ENCODE measurements at places on chromosomes 7 and 10.

- DNase-seq = no peak
These were observed 161.6 kb downstream of the BAMBI start for GRCh38 chr10:28838908-28839307.

DNA sequence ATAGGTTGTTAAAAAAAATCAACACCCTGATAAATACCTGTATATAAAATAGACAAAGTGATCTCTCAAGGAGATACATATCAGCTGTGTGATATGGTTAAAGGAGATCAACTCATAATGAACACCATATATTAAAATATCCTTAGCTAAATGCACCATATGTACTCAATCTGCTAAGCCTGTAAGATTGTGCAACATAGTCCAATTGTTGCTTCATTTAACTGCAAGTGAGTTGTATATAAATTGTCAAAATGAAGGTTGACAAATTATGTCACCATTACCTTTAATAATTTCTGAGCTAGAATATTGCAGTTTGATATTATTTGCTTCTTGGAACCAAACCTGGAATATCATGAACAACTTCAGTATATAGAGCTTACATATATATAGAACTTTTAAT lies 283.7 kb downstream of the MALRD1 start:
- DNase-seq = no peak

GRCh38 chr10:65348637-65349036 lies 1577.2 kb upstream of the LRRTM3 start:
- DNase-seq = no peak

DNA sequence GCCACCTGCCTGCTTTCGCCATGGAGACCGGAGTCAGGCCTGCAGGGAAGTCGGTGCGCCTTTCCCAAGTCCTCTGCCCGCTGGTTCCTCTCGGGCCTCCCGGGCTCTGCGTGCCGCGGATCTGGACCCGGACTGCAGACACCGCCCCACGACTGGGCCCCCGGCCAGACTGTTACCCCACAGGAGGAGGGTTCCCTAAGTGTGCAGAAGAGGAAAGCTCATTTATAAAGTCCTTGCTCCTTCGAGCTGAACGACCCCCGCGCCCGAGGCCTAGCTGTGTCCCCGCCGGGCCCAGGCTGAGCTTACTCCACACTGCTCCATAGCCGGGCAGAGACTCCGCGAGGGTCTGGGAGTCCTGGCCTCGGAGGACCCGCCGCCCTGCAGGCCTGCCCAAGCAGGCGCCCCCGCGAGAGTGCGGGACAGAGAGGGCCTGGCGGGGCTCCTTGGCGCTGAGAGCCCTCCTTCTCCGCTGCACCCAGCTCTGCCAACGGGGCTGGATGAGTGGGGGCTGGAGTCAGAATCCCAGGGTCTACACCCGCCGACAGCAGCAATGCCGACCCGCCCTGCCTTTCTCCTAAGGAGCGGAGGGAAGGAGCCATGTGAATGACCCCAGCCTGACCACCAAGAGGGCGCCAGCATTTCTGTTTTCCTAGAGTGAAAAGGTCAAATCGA lies 8.3 kb downstream of the EN2 start:
- no peak for DNase-seq

- no peak for DNase-seq
These were observed 16.5 kb downstream of the ANLN start for GRCh38 chr7:36406156-36406555.

DNA sequence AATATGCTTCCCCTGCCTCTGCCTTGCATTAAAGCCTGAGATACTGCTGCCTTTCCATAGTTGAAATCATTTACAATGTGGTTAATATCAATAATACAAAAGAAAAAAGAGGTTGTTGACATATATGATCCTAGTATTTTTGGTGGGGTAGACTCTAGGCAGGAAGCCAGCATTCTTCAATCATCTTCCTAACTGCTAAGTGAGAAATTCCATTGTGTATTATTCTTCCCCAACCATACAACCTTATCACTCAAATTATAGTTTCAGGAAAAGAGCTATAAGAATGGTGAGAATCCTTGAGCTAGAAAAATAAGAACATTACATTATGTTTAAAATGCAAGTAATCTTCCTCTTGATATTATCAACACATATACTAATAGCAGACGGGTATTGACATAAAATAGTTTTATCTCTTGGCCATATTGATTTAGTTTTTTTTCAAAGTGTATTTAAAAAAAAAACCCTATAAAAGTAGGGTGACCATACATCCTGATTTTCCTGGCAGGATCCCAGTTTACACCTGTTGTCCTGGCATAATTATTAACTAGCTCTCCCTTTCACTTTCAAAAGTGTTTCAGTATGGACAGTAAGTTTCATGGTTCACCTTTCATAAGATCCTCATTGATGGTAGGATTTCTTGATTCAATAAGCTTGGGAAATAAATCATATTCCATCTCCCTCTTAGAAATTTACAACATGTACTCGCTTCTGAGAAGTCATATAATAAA lies 33.4 kb upstream of the WASL start:
- DNase-seq = no peak

DNA sequence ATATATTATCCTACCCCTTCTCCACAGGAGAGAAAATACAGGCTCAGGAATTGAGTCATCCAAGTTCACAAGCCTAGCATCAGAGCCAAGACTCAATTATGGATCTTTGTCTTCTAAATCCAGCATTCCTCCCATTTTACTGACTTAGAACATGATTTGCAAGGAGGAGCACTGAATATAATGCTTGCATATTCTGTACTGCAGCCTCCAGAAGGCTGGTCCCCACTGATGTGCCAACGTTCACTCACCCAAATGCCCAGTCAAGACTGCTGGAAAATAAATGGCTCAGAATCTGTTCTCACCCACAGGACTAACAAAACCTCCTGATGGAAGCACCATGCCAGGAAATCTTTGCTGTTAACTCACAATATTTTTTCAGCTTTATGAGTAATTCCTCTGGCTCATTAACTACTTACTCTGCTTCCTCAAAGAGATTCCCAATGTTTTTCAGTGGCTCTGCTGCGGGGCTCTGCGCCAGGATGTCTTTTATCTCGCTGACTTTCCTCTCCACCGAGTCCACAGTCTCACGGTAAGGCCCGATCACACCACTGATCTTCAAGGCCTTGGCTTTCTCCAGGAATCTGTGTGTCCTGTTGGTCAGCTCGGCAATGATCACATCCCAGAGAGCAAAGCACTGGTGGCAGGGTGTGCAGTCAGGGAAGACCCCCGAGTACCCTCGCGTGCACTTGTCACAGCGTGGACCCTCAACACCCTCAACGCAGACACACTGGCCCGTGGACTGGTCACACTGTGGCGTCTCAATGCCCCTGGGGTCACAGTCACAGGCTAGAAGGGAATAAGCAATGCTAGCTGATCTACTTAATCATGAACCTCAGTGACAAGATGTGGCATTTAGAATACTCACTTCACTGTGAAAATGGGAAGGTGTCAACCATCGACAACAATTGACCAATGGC lies 48.8 kb downstream of the DLD start:
- DNase-seq = no peak

DNA sequence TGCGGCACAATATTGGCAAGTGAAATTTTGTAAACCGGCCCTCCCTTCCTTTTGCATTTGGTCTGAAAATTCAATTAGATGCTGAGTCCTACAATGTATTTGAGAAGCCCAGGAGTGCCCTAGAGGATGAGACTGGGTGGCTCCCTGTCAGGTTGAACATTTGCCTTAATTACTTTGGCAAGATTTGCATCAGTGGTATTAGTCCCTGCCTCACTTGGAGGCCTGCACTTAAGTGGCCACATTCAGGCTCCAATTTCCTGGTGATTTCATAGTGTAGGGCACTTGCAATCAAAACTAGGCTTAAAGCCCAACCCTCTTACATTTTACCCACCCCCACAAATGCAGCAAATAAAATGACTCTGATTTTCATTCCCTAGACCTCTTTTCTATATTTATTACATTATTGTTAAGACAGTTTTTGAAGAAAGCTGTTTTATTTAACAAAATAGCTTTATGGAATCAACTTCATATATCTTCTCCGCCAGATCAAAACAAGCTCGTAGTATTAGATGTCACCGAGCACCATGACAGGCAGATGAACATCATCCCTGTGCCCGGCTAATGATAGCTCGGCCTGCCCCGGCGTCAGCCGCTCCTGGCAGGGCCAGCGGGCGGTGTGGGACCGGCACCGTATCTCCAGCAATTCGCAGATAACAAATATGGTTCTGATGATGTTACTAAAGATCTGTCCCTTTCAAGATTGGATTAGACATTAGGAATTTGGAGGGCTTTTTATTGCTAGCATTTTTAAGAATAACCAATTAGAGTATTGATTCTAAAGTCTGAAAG lies 73.6 kb downstream of the EGFR start:
- DNase-seq = no peak

GRCh38 chr10:11789306-11789705 lies 33.9 kb upstream of the PROSER2 start:
- DNase-seq = no peak

DNA sequence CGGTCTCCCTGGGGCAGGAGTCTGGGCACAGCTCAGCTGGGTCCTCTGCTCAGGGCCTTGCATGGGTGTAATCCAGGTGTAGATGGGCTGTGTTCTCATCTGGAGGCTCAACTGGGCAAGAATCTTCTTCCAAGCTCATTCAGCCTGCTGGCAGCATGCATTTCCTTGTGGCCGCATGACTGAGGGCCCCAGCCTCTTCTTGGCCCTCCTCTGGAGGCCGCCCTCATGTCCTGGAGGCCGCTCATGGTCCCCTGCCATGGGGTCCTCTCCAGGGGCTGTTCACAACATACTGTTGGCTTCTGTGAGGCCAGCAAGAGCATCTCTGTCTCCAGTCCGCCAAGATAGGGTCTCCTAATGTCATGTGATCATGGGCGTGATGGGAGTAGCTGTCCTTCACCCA lies 437.5 kb upstream of the FOXK1 start:
- no peak for DNase-seq

DNA sequence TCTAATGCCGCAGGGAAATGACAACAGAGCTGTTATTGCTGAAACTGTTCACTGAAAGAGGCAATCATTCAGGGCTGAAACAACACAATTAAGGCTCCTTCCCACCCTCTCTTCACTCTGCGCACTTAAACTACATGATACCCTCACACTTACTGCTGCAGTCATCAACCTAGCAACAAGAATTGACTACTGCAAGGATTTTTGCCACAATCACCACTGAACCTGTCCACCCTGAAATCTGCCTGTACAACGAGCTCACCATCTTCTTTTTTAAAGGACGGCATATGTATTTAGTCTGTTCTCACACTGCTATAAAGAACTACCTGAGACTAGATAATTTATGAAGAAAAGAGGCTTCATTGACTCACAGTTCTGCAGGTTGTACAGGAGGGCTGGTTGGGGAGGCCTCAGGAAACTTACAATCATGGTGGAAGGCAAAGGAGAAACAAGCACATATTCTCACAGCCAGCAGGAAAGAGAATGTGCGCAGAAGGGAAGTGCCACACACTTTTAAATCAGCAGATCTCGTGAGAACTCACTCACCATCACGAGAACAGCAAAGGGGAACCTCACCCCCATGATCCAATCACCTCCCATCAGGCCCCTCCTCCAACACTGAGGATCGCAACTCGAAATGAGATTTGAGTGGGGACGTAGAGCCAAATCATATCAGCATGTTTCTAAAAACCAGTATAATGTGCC lies 131.7 kb downstream of the SORCS1 start:
- DNase-seq = no peak

- no peak for DNase-seq
These were observed 92.1 kb downstream of the FOXL3 start for GRCh38 chr7:382043-382400.

GRCh38 chr7:74395745-74396311 lies 57.9 kb upstream of the GTF2IRD1 start:
- no peak for DNase-seq

GRCh38 chr7:112296432-112296831 lies 89.9 kb downstream of the ZNF277 start:
- DNase-seq = no peak

DNA sequence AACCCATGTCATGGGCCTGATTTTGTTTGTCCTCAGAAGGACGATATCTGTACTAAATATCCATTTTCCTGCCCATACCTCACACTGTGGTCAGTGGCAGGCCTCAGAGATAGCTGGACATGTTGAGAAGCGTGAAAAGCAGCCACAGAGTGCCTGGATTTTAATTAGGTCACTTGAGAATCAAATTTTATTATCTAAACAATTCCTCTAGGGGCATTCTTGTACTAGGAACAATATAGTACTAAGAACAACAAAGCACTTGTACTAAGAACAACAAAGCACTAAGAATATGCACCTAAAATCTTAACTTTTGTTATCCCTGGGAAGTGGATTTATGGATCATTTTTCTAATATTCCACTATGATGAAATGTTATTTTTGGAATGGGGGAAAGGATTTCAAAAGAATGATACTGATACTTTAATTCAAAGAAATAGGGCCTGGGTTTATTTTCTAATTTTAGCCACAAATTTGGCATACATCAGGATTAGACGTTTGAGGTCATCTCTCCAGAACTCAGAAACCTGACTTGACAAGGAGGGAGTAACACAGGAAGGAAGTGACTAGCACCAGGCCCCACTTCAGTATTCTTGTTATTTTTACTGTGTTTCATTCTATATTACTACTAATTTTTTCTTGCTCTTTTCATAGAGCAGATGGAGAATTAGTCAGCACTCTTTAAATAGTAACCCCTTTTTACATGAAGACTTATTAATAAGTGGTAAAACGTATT lies 112.2 kb downstream of the EXOC4 start:
- DNase-seq = no peak

- DNase-seq = no peak
These were observed 26.1 kb downstream of the PRSS58 start for GRCh38 chr7:142231716-142232115.

DNA sequence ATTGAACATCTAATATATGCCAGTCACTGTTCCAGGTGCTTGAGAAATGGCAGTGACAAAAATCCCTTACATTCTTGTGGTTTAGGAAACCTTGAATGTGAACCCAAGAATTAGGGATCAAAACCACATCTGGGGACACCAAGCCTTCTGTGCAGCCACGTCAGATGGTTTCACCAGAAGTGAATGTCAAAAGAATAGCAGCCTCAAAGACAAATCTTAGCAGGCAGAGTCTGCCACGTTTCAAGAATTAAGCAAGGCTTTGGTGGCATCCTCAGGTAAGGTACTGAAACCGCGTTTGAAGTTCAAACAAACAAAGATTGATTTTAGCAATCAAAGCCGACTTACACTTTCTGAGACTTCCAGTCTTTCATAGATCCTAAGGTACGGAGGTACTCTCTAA lies 225.5 kb upstream of the GNAI1 start:
- DNase-seq = no peak

DNA sequence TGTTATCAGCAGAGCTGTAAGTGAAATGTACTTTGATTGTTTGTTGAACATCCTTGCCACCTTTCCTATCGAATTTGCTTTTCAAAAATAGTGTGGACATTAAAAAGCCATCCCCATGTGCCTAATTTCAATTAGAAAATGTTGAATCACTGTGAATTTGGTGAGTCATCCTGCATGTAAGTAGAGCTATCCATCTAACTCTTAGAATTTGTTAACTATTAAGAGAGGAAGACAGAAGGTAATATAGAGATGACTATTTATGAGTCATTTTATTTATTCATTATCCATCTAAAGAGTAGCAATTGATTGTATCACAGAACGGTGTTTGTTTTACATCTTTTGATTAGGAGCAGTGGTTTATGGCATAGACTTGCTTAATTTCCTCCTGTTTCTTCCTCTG lies 154.7 kb downstream of the MGMT start:
- DNase-seq = no peak

- no peak for DNase-seq
These were observed 25.5 kb upstream of the HPS1 start for GRCh38 chr10:98472196-98472595.

GRCh38 chr7:130560972-130561371 lies 69.1 kb downstream of the MEST start:
- DNase-seq = no peak

GRCh38 chr7:153383781-153384180 lies 624.2 kb downstream of the ACTR3B start:
- DNase-seq = no peak

GRCh38 chr7:3518546-3518945 lies 217.5 kb downstream of the SDK1 start:
- no peak for DNase-seq
